ENCODE measurements at places on chromosomes 4 and X.

DNA sequence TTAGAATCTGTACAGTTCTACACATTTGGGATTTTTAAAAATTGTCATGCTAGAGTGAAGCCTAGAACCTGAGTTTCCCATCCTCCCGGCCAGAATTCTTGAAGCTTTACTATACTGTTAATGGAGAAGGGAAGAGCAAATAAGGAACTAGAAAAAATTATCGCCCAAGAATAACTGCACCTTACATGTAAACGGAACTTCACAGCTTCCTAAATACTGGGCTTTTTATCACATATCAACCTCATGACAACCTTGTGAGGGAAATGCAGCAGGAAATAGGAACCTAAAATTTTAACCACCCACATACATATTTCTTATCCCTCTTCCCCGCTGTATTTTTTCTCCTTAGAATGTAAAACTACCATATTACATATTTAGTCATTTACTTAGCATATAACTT is 19.3 kb downstream of the ARHGEF9 start:
- no peak for DNase-seq

DNA sequence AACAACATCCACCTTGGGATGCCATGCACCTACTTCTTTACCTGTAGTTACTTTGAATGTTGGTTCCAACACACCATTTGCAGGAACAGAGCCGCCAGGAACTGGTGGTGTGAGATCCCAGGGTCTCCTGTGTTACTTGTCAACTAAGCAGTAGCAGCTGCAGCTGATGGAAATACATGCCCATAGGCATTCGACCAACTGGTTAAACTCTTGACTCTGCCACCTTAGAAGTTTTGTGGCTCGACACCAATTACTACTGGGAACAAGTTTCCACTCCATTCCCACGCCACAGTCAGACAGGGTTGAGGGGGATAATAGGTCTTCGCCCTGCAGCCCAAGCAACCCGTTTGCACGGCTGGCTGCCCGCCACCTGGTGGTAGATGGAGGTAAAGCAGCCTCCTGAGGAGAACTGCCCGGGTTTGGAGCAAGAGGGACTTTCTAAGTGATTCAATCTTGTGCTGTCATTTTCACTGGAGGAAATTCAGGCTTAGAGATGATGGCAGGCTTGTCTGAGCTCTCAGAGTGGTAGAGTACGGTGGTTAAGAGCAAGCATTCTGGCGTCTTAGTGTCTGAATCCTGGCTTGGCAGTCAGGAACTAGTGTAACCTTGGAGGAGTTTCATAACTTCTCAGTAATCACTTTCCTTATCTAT is 119.1 kb upstream of the TRIM2 start:
- DNase-seq: peak; percentile 65

DNA sequence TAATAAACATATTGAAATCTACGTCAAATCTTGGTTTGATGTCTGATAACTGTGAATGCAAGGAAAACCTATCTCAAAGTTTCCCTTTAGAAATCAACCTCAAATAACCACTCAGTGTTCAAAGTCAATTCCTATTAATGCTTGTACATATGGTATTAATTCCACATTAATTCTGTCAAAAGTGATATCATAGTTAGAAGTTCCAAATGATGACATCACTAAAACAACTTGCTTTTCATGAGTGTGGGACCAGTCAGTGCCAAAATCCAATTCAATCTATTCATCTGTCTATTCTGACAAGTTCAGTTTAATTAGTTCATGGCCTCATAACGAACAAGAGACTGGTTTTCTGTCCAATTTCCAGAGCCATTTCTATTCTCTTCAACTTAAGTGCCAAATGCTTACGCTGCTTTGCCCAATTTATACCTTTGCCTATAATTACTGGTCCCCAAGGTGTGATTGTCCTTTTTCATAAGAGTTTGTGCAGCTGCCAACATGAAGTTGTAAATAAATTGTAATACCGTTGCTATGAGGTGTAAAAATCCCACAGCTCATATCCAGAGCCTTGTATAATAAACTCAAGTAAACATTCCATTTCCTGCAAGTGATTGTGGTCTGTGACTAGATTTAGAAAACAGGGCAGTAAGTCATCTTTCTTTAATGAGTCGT is 476.2 kb downstream of the RAB28 start:
- DNase-seq: no peak

GRCh38 chrX:97267396-97268181 is 383.9 kb downstream of the RPA4 start:
- no peak for DNase-seq

GRCh38 chrX:84873176-84873575 is 130.5 kb upstream of the APOOL start:
- DNase-seq: no peak

DNA sequence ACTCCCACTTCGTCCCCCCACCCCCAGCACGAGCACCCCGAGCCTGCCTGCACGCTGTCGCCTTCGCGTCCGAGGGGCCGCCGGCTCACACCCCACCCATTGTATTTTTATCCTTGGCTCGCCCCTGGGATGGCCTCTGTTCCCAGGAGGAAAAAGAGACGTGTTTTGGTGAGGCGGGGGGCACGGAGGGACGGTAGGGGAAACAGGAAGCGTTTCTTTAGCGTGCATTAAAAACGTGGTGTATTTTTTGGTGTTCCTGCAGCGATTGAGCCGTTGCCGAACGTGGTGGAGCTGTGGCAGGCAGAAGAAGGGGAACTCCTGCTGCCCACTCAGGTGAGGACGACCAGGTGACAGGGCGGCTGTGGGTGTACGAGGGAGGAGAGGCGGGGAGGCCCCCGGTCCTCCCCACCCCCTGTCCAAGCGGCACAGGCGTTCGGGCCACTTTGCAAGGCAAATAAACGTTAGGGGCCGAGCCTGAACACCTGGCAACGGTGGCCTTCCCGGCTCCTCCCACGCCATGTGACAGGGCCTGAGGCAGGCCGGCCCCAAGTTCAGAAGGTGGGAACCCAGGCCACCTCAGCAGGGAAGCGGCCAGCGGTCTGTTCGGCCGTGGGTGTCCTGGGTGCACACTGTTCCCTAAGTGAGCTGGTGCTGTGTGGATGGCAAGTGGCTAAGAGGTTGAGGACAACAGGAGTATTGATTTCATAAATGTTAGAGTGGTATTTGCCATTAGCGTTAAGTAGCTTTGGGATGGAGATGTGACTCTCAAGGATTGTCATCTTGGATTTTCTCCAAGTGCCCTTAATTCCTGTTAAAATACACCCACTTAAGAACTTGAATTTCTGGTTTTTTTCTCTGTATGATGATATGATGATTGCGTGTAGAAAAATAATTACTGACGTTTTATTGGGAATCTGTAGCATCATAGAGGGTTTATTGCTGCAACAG is 1.1 kb downstream of the TMEM131L start:
- DNase-seq: peak; percentile 72

GRCh38 chrX:19731307-19731820 is 156.0 kb downstream of the SH3KBP1 start:
- no peak for DNase-seq
